ELR (cell line): ENCODE measurements at places on chromosomes 2 and 18.

- no peak for DNase-seq
Measured at GRCh38 chr2:209305746-209306196, 118.1 kb upstream of the MAP2 start.

- DNase-seq = no peak
Measured at GRCh38 chr18:21080576-21080975, 31.0 kb downstream of the ROCK1 start.

DNA sequence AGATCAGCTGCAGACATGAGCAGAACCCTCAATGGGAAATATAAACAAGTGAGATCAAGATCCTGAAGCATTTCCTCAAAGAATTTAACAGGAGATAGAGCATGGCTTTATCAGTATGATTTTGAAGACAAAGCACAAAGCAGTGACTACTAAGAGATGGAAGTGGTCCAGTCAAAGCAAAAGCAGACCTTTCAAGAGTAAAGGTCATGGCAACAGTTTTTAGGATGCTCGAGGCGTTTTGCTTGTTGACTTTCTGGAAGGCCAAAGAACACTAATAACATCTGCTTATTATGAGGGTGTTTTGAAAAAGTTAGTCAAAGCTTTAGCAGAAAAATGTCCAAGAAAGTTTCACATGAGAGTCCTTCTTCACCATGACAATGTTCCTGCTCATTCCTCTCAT is 128.5 kb downstream of the KCNE4 start:
- DNase-seq = no peak

DNA sequence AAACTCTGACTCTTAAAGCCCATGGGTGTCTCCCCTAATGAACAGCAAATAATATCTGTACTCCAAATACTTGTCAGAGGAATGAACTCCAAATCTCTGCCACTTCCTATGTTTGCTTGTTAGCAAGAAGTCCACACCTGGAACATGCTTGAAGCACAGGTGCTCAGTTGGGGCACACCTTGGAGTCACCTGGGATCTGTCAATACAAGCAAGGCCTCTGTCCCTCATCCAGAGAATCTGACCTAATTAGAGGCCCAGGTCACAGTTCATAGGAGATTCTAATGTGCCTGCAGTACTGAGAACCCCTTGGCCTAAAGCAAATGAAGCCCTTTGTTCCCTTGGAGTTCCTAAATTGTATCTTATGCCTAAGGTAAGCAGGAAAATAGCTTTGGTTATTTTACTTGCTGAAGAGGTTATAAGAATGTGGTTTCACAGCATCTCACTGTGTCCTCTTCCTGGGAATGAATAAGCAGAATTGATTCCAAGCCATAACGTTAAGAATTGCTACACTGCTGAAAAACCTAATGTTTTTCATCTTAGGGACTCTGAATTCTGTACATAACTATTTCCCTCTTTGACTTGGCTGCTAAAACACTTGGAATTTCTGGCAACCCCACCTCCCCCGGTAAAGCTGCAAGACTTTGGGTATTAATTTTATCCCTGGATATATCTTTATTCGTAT is 113.4 kb downstream of the PIEZO2 start:
- DNase-seq = no peak

GRCh38 chr2:75424936-75425619 is 135.7 kb downstream of the EVA1A start:
- DNase-seq = peak; percentile 35

- no peak for DNase-seq
Measured at GRCh38 chr2:239768031-239768790, 256.9 kb downstream of the NDUFA10 start.

- no peak for DNase-seq
Measured at GRCh38 chr18:50638016-50638883, 78.4 kb downstream of the MAPK4 start.

DNA sequence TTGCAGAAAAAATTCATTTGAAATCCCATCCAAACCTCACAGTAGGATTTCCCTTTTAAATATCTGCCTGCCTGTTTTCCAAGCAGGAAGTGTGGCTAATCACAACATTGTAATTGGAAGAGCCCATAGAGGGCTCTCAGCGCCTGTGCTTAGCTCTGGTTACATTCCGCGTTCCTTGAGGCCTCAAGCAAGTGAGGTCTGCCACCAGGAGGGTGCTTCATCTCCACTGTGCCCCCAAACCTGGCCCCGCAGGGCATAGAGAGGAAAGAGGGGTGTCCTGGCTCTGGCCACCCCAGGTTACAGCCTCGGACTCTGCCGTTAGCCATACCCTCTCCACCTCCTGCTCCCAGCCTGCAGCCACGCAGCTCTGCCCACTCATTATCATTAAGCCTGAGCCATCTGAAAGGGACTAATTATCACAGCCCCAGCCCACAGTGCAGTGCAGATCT is 214.8 kb downstream of the SP3 start:
- peak; percentile 21 for DNase-seq

DNA sequence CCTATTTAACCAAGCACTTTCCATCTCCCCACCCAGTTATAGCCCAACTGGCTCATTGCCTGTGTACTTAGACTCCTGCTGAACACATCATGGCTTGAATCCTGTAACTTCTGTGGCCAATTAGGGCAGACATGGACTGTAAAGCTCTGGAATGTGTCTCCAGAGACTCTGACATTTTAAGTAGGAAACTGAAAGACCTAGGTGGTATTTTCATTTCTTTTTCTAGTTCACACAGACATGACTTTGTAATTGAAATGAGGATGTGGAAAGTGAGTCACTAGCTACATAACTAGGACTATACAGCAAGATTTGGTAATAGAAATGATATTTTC is 12.2 kb downstream of the DOK1 start:
- peak; percentile 85 for DNase-seq

DNA sequence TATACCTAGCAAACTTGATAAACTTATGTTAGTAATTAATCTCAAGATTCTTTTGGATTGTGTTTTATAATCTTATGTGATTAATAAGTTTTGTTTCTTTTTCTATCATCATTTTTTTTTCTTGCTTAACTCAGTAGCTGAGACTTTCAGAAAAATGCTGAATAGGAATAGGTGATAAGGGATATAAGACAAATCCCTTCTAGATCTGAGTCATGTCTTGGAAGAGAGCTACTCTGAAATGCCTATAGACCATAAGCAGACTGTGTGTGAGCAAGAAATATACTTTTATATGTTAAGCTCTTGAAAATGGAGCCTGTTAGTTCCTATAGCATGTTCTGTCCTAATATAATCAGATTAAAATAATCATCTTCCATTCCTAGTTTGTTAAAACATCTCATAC is 29.6 kb downstream of the CYBRD1 start:
- peak; percentile 35 for DNase-seq

DNA sequence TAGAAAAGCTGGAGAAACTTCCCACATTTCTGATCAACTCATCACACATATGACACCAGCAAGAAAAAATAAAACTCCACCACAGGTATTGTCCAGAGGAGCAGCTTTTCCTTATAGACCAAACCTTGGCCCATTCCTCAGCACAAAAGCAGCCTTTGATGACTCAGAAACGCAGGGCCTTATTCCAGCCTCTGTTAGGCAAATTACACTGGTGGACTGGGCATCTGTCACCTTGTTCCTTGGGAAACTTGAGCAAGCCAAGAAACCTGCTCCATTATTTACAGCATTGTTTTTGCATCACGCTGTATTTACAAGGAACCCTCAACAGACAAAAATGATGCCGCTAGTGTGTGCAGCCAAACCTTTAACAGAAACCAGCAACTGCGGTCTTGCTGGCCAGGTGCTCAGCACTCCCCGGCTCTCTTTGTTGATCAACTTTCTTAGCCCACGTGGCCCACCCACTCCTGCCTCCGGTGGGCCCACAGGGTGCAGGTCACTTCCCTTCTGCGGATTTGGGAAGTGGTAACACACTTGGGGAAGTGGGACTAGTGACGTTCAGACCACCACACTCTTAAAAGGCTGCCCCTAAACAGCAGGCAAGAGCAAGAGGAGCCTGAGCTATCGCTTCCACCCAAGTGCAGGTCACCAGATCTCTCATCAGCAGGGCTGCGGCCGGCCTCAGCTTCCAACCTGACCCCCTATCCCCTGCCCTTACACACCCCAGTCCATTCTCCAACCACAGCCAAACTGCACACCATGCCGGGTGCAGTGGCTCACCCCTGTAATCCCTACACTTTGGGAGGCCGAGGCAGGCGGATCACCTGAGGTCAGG is 1.5 kb downstream of the AP1S3 start:
- DNase-seq = no peak
